Activated T-helper 1 cell treated with anti-CD3 and anti-CD28 coated beads, Interleukin-12 subunit alpha, Interleukin-12 subunit beta, Interleukin-2, Interleukin-4 antibody, amounts not matched to agents 30 ng/mL and 10 ng/mL and 1 ng/mL, durations not matched to agents 14 hours and 24 hours and 36 hours (primary cell): ENCODE measurements at places on chromosomes 11 and 22. TPM values are rescaled to one million over a fixed set of nuclear protein-coding genes. Genes with fewer than 3 reads are reported as not detected.

DNA sequence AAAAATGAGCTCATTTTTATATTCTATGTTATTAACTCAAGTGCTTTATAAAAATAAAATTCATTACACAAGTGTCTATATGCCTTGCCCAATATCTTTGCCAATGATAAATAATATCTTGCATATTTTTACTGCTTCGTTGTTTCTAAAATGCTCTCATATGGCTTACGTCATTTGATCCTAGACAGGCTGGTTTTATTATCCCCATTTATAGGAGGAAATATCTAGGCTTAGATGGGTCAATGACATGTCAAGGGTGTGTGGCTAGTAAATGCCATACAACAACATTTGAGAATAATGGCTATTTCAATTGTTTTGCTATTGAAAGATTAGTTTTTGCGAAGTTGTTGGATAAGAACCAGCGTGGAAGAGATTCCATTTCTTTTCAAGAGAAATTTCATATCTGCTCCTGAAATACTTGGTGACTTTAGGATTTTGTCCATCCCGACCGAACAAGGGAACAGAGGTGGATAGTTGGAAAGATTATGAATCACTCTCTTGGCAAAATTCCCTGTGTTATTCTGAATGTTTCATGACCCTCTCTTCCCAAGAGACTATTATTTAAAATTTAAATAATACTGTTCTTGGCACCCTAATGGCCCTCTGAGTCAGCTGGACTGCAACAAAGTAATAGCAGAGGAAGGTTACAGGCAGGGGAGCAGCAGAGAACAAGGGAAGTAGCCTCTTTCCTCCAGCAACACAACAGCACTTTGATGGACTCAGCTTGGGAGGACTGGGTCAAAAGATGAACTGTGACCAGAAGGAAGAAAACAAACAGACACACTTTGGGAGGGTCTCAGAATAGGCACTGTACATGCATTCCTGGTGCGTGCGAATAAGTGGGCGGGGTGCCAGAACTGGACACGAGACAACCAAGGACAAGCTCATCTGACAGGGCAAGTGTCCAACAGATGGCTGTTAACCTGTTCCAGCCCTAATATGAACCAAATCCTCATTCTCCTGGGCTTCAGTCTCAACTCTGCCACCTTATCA, 94.5 kb downstream of the ME3 start:
- H3K36me3 ChIP-seq = peaks cover 4% of the 10 kb centered on the region
- H3K4me3 ChIP-seq = no peak overlapping the region
- H3K4me1 ChIP-seq = no peaks in the 10 kb centered on the region
- no peak overlapping the region for H3K27ac ChIP-seq

DNA sequence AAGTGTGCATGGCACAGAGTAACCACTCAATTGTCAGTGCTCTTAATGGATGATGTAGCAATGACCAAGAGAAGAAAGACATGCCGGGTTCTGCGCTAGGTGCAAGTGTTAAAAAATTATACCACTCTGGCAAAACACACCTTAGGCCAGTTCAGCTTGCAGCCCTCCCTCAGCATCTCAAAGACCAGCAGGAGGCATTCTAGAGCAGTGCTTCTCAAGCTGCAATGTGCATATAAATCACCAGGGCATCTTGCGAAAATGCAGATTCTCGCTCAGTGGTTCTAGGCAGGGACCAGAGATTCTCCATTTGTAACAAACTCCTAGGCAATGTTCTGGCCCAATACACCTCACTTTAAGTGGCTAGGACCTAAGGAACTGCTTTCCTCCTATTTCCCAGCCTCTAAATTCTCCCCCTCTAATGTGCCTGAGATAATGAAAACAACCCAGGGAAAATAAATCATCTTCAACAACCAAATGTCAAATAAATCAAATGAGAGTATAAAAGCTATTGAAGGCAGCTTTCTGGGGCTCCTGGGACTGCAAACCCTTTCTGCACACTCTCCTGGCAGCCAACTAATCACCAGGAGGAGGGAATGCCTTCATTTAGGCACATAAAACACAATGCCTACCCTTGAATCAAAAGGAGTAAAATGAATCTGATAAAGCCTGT, 337.2 kb upstream of the API5 start:
- H3K4me3 ChIP-seq = no peak overlapping the region
- DNase-seq = no peak
- no peaks in the 10 kb centered on the region for H3K27me3 ChIP-seq
- H3K36me3 ChIP-seq = no peaks in the 10 kb centered on the region
- no peak overlapping the region for H3K27ac ChIP-seq

The NXPE1 gene
- total RNA-seq = not detected in 2 replicates

GRCh38 chr22:38423512-38424503, 31.2 kb downstream of the KCNJ4 start:
- no peak overlapping the region for H3K4me3 ChIP-seq
- H3K36me3 ChIP-seq = no peaks in the 10 kb centered on the region
- no peak overlapping the region for H3K27ac ChIP-seq
- no peaks in the 10 kb centered on the region for H3K27me3 ChIP-seq
- no peaks in the 10 kb centered on the region for H3K4me1 ChIP-seq
